ENCODE measurements at places on chromosomes 16 and 17.

DNA sequence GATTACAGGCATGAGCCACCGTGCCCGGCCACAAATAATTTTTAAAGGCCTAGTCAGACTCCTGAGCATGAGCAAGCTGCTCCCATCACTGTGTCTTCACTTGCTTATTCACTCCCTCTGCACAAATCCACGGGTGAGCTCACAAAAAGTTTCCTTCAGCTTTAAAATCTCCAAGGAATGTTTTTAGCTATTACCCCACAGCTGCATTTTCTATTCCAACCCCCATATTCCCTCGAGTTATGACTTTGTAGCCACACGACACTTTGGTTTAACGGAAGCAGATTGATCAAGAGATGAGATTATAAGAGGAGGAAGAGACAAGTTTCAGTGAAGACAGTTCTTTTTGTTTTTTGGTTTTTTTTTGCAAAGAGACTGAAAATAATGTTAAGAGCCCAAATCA, 49.1 kb upstream of the SLC25A19 start:
- DNase-seq: no peak

DNA sequence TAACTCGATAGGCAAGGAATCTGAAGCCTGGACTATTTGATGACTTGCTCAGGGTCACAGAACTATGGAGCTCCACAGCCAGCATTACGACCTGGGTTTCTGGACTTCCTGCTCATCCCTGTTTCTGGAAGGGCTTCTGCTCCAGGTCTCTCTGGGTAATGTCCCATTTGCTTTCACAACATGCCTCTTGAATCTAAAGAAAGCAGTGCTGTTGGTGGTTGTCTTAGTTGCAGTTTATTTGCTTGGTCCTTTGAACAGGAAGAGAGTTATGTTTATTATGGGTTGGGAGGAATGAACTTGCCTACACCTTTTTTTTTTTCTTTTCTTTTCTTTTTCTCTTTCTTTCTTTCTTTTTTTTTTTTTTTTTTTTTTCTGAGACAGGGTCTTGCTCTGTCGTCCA, 84.8 kb downstream of the PITPNC1 start:
- DNase-seq: no peak

DNA sequence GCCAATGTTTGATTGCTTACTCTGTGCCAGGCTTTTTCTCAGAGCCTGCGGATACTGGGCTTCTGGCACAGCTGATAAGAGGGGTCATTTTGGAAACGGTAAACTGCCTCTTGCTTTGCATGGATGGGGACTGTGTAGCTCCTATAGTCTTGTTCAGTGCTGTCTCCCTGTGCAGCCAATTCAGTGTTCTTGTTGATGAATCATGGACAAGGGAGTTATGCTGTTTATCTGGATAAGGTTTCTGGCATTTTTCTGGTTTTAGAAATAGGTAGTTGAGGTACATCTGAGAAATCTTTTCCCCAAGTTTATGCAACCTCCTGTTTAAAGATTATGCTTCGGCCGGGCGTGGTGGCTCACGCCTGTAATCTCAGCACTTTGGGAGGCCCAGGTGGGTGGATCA, 16.7 kb upstream of the TANGO6 start:
- DNase-seq: no peak

DNA sequence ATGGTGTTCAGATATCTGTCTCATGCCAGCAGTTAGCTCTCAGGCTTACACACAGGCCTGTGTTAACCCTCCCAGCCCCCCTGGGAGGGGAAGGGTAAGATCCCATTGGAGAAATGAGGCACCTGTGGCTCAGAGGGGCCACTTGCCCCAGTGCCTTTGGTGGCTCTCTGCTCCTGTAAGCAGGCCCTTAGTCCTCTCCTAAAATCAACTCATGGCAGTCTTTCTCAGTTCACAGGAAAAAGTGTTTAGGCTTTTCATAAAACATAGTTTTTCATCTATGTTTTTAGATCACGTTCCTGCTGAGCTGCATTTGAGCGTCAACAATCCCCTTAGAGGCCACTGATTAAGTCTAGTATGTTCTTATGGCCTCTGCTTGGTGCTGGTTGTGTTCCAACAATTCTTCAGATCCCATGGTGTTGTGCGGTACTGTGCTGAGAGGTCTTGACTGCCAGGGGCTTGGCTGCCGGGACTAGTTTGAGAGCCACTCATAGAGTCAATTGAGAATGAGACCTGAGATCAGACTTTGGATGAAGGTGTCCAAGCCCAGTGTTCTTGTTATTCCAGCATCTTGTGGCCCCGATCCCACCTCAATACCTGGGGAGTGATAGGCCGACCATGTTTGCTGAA, 10.6 kb downstream of the TAOK2 start:
- DNase-seq: no peak

- DNase-seq: peak; percentile 100
Observed at GRCh38 chr16:30922960-30923535, 324 bp upstream of the FBXL19 start.

GRCh38 chr17:76923491-76923890, 55.3 kb downstream of the MGAT5B start:
- DNase-seq: no peak

- DNase-seq: peak; percentile 61
Observed at GRCh38 chr17:67055811-67056745, 11.7 kb downstream of the CACNG1 start.

DNA sequence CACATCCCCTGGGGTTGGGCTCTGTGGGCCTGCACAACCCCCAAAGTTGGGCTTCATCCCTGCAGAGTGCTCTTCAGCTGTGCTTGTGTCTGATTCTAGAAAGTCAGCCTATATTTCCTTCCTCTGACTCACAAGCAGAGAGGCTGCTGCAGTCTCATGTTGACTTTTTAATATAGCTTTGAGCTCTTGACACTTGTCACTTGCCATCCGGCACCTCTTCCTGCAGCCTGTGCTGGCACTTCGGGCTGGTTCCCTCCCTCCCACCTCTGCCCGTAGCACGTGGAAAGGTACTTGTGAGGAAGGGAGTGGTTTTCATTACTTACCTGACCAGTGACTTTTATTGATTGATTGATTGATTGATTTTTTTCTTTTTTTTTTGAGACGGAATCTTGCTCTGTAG, 19.0 kb upstream of the JPT2 start:
- no peak for DNase-seq

GRCh38 chr17:83002118-83002805, 77.1 kb upstream of the METRNL start:
- no peak for DNase-seq

GRCh38 chr16:87201790-87202189, 115.4 kb downstream of the C16orf95 start:
- DNase-seq: no peak

GRCh38 chr17:43995150-43995471, 9.3 kb upstream of the NAGS start:
- no peak for DNase-seq

DNA sequence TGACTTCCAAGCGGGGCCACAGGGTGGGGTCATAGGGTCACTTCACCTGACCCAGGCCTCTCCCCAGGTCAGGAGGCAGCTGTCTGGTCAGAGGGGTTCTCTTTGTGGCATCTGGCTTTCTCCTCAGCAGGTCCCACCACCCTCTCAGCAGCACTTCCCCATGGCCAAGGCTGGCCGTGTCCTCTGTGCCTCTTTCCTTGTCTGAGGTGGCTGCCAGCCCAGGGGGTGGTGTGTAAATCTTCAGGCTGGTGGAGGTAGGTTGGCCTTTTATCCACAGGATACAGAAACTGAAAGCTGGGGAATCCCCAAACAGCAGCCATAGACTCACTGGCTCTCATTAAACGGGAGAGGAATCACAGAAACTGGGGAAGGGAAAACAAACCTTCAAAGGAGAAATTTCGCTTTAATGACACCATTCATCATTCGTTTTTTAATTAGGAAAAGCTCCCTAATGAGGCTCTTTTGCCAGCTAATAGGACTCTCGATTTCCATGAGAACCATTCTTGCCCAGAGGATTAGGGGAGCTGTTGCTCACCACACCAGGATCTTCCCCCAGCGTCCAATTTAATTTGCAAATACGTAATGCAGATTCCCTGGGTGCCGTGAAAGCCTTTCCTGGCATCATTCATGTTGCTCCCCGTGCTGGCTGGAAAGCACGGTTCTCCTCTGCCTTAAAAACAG, 18.0 kb downstream of the C17orf75 start:
- peak; percentile 60 for DNase-seq

- DNase-seq: no peak
Observed at GRCh38 chr17:31249835-31250141, 47.3 kb downstream of the OMG start.

GRCh38 chr17:28916302-28916934, 13.5 kb upstream of the DHRS13 start:
- peak; percentile 50 for DNase-seq

DNA sequence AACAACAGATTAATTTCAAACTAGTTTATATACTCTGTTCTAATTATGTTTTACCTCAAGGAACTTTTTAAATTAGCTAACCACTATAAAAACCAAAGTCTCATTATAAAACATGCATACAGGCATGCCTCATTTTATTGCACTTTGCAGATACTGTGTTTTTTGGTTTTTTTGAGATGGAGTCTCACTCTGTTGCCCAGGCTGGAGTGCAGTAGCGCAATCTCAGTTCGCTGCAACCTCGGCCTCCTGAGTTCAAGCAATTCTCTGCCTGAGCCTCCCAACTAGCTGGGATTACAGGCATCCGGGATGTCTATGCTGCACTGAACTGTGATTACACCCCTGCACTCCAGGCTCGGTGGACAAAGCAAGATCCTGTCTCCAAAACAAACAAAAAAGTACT, 8.8 kb upstream of the JPT1 start:
- DNase-seq: no peak

- DNase-seq: peak; percentile 82
Observed at GRCh38 chr17:39144416-39144840, 7.0 kb downstream of the PLXDC1 start.

- no peak for DNase-seq
Observed at GRCh38 chr16:31130336-31130891, 5.1 kb downstream of the PRSS8 start.

- DNase-seq: no peak
Observed at GRCh38 chr17:64732336-64733006, 70.4 kb upstream of the SMURF2 start.

DNA sequence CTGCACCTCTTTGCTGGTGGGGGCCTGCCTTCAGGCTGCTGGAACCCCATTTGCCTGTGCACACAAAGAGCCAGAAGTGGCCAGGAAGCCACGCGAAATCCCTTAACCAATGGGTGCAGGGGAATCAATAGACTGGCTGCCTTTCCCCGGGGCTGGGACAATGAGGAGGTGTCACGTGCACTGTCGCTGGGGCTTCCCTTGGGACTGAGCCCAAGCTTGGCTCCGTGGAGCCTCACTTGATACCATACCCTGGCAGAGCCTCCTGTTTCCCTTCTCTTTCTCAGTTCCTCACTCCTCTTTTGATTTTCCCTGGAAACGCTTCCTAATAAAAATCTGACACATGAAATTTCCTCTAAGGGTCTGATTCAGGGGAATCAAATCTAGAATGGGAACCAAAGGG, 38.8 kb upstream of the C16orf82 start:
- DNase-seq: no peak

DNA sequence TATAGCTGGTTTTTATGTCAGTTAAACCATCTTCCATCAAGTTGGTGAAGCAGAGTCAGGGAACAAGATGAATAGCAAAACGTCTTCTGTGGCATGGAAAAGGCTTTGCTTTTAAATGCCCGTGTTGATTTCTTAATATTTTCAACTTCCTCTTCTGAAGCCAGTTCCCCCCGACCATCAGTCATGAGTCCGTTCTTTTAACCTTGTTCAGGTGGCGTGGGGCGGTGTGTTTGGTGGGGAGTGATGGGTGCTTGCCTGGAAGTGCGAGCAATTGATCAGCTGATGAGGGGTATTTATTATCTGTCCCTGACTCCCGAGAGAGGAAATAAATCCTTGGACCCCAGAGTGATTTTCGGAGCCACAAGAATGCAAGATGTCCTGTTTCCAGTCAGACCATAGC, 147.1 kb downstream of the WWOX start:
- no peak for DNase-seq

DNA sequence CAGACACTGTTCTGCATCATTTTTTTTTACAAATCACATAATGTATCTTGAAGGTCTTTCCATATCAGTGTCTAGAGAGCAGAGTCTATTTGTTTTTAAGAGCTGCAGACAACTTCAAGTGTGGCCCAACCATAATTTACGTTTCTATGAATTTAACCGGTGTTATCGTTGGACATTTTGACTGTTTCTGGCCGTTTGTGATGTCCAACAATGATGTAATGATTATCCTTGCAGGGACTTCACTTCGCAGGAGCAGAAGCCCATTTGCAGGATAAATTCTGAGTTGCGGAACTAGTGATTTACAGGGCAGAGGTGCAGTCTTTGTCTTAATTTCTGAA, 26.9 kb upstream of the HLF start:
- no peak for DNase-seq

All from NCI-H69 (cell line).